RWPE1 (cell line): ENCODE measurements at places on chromosomes 3 and 15.

- no peak for DNase-seq
Measured at GRCh38 chr3:42996633-42997075, 17.5 kb downstream of the GASK1A start.

DNA sequence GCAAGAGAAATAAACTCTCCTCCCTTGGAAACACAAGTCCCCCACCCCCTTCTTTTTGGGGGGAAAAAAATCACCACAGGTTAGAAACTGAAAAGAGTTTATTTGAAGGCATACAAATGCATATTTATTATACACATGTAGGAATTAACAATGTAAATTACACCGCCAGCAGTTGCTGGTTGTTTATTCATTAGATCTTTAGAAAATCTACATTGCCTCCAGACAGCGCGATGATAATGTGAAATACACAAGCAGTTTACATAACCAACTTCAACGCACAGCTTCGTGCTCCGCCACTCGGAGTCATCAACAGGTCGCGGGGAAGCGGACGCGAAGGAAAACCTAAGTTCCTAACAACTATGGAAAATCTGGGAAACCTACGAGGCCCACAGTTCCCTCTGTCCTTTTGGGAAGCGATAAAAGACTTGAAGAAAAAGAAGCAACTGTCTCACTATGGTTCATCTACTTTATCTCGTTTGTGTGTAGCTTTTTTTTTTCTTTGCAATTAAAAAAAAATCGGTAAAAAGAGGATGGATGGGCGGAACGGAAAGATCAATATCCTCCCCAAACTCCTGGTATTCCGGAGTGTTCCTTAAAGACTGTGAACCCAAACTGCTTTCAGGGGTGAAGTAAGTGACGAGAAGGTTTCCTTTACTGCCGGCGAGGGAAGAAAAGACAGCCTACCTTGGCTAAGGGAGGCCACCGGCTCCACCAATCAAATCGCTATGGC is 8.4 kb upstream of the FOXB1 start:
- DNase-seq, result no peak

DNA sequence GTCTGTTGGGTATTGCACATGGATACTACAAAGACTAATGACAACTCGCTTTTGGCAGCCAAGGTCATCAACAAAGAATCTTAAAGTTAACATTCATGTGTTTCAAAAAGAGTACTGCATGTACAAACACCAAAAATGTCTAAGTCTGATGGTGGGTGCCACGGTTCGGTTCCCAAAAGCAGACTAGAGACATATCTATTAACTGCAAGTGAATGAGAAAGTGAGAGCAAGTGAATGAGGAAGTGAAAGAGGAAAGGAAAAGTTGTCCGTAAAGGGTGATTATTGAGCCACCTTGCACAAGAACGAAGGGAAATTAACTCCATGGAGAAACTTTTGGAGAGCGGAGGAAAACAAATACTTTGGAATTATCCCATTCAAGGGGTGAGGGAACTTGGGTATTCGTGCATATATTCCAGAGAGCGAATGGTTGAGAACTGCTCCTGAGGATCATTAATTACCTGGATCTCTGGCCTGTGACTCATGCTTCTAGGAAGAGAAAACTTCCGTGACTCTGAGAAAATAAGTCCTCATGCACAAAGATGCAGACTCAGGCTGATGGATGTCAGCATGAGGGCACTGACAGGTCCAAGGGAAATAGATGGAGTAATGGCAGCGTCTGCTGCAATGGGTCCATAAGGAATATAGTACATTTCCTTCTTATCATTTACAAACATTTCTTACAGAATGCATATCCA is 336.5 kb upstream of the TGFBR2 start:
- DNase-seq, result no peak

DNA sequence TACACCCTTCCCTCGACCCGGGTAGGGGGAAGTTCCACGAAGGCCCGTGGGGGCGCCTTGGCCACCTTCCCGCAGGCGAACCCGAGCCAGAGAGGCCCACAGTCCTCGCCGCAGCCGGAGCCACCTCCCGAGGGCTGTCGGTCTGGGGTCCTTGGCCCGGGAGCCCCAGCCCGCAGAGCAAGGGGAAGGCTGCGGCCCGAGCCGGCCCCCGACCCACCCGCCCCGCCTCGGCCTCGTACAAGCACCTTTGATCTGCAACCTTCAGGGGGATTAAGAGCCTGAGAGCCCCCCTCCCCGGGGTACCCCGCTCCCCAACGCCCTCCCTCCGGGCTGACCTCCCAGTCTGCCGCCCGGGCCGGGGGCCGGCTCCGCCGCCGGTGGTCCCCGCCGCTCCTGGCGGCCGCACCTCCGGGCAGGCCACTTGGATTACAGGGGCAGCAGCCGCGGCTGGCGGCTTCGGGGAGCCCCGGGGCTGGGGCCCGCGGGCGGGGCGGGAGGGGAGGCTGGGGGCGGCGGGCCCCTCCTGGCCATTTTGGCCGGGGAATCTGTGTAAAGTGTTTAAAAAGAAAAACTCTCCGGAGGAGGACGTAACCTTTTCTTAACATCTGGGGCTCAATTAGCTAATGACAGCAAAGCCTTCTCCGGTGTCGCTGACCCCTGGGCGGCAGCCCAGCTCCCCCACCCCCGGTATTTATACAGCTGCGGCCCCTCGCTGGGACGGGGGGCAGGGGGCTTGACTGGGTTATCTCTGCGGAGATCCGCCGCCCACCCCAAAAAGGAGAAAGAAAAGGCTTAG is 40.2 kb downstream of the EPHB3 start:
- DNase-seq, result no peak

DNA sequence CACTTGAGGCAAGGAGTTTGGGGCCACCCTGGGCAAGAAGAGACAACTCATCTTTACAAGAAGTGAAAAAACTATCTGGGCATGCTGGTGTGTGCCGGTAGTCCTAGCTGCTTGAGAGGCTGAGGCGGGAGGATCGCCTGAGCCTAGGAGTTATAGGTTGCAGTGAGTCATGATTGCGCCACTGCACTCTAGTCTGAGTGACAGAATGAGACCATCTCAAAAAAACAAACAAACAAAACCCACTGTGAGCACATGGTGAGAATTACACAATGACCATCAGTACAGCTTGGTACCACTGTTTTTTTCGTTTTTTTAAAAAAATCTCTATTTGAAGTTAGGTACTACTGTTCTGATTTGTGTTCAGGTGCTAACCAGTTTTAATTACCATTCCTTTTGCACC is 13.6 kb downstream of the VPS39 start:
- DNase-seq, result peak; percentile 38

- DNase-seq, result no peak
Measured at GRCh38 chr3:177735431-177735830, 538.1 kb upstream of the TBL1XR1 start.

DNA sequence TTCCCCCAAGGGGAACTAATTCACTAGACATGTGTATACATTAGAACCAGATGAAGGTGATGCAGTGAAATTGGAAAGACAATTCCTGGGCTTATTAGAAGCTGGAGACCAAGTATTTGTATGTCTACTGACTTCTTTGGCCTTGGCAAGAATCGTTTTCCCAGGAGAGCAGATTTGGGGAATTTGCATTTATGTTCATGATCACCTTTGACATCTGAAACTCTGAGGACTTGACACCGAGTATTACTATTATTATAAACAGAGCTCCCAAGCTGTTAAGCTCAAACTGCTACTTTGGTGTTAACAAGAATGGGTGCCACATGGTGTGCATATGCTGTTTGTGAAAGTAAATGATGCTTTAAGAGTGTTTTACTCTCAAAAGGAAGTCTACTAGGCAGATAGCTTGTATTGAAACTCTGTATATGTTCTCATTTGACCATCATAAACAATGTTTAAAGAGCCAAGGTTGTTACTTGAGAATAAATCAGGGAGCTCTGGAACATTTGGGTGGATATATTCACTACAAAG is 519.8 kb upstream of the GOLIM4 start:
- no peak for DNase-seq
